ENCODE measurements at places on chromosomes 5 and 9.

DNA sequence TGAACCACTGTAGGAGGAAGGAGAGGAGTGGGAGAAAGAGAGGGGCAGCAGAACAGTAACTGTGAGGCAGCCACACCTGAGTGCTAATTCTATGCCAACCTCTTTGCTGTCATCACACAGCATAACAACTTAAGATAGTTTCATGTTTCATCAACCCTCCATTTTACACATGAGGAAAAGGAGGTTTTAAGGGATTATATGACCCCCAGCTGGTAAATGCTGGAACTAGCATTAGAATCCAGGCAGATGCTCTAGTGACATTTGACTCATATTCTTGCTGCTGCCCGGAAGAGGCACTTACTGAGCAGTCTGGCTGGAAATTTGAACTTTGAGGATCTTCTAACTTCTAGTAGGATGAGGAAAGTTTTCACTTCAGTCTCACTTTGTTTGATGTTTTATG is 24.1 kb upstream of the VLDLR start:
- DNase-seq, result no peak

DNA sequence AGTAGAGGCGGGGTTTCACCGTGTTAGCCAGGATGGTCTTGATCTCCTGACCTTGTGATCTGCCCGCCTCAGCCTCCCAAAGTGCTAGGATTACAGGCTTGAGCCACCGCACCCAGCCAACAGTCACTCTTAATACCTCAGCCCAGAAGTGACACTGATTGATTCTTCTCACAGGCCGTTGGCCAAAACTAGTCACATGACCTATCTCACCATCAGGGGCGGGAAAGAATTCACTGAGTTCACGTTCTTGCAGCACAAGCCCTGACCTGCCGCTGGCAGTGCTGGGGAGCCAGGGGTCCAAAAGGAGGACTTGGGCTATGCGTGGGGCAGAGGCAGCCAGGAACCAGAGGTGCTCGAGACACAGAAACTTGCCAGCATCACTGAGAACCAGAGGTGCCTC is 55.0 kb upstream of the CPLX2 start:
- DNase-seq, result no peak

GRCh38 chr5:81014348-81014747 is 54.2 kb downstream of the RASGRF2 start:
- DNase-seq, result no peak

DNA sequence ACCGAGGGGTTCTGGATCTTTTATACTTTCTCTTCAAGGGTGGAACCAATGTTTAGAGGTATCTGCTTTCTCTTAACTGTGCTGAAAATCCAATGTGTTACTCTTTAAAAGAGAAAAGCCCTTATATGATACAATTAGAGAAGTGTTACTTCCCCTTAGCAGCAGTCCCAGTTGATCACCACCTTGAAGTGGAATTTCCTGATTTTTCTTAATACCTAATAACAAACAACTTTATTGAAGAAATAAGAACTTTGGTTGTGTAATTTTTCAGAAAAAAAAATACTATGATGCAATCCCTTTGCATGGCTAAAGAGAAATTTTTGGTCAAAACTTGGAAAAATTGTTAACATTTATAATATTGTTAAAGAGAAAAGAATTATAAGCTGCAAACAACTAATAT is 24.7 kb downstream of the SLC1A3 start:
- DNase-seq, result no peak

- DNase-seq, result no peak
These were observed 309.1 kb downstream of the SPOCK1 start for GRCh38 chr5:137190031-137190430.

DNA sequence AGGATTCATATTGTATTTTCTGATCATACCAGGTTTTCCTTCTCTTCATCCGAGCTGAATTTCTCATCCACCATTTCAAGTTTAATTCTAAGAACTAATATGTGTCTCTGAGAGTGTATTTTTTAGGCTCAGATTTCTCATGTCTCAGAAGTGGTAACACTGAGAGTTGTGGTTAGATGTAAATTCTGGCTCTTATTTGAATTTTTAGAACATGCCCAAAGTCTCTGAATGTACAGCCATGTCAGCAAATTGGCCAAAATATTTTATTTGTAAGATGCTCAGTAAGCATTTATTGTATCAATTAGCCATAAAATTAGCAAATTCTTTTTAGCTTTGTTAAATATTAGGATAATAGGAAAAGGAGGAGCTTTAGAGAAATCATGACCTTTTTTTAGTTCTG is 16.6 kb downstream of the SV2C start:
- no peak for DNase-seq
